ENCODE measurements at places on chromosomes 1 and 21. TPM values are rescaled to one million over a fixed set of nuclear protein-coding genes. Genes with fewer than 3 reads are reported as not detected.

Gene OR2L2
- not detected for polyA plus RNA-seq

Gene KRTAP19-2
- not detected for polyA plus RNA-seq

Gene PGBD5
- 2.1 TPM for polyA plus RNA-seq

Gene CLDN14
- polyA plus RNA-seq: 0.04 TPM

Gene KRTAP21-2
- polyA plus RNA-seq: not detected

Gene FCGR1A
- 1.3 TPM for polyA plus RNA-seq

Gene NBPF12
- 2.7 TPM for polyA plus RNA-seq

Gene PLA2G5
- 0.43 TPM for polyA plus RNA-seq

Gene TMEM9
- polyA plus RNA-seq: 23.4 TPM

Gene LRRC53
- not detected for polyA plus RNA-seq

Data from psoas muscle (tissue), 8 donors.